ENCODE measurements at places on chromosomes 4 and X.

DNA sequence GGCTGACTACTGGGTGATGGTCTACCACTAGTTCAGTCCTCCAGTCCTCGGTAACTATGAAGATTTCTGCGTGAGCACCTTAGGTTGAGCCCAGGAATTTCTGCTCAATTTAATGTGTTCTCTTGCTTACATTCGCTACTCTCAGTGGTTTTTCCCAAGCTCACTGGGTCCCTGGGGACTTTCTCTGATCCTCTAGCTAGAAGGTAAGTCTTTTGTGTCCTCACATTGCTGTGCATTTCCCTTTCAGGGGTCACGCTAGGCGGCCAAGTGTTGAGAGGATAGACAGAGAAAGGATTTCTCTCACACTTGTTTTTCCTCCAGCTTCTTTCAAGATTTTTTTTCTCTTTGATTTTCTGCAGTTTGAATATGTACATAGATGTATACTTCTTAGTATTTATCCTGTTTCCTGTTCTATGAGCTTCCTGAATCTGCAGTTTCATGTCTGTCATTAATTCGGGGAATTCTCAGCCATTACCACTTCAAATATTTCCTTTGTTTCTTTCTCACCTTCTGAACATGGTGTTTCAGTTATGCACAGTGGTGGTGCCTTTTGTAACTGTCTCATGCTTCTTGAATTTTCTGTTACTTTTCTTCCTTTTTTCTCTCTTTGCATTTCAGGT is 17.5 kb downstream of the MAGEA9 start:
- DNase-seq: no peak

DNA sequence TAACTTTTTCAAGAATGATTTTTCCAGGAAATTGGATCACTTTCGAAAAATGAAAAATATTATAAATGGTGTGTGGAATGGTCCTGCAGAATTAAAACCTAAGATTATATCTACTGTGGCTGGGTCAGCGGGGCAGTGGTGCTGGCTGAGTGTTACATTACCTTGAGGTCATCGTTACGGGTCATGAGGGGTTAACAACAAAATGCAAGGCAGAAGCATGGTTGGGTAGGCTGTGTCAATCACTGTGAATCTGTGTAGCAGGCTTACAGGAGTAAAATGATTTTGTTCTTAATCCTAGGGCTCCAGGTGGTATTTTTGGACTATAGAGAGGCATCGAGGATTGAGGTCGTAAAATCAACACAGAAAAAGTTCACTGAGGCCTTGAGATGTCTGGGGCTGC is 105.2 kb upstream of the AMOT start:
- no peak for DNase-seq

- no peak for DNase-seq
Measured at GRCh38 chr4:168385142-168385490, 66.6 kb upstream of the DDX60 start.

DNA sequence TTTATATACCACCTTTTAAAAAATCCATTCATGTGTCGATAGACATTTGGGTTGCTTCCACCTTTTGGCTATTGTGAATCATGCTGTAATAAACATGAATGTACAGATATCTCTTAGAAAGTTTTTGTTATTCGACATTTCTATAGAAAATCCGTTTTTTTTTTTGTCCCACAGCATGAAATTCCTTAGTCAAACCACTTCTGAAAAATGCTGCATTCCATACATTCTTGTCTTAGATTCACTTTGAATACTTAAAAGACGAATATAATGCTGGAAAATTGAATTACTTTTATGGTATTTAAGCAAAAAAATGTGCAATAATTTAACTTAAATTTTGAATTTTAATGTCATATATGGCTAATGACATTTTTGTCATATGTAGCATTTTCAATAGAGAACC is 1345.5 kb downstream of the TECRL start:
- no peak for DNase-seq

DNA sequence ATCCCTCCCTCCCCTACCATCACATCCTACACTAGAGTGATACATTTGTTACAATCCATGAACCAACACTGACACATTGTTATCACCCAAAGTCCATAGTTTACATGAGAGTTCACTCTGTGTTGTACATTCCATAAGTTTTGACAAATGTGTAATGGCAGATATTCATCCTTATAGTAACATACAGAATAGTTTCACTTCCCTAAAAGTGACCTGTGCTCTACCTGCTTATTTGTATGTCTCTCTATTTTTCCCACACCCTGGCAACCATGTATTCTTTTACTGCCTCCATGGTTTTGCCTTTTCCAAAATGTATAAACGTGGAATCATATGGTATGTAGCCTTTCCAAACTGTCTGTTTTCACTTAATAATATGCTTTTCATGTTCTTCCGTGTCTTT is 42.2 kb upstream of the HPGD start:
- DNase-seq: no peak

DNA sequence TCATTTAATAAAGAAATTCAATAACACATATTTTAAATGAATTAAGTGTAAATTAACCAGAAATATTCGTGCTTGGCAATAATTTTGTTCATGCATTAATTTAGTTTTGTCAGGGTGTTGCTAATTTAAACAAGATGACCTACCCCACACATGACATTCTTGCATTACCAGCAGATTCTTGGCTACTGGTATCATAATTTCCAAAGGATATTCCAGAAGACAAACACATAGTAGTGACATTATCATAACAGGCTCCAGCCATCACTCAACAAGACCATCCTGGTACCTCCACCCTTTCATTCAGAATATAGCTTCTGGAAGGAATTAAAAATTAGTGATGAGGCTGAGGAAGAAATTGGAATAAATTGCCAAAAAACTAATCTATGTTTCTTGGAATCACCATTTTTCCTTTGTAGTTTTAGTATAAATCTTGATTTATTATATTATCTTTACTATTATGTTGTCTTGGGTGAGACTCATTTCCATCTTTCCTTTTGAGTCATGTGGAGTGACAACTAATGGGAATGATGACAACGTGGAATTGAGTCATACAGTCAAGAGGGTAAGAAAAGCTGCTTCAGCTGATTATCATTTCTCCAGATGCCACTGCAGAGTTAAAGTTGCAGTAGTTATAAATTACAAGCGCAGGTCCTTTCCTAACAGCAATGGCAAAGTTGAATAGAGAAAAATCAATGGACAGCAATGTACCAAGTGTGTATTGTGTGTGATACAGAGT is 30.9 kb upstream of the HHIP start:
- no peak for DNase-seq

DNA sequence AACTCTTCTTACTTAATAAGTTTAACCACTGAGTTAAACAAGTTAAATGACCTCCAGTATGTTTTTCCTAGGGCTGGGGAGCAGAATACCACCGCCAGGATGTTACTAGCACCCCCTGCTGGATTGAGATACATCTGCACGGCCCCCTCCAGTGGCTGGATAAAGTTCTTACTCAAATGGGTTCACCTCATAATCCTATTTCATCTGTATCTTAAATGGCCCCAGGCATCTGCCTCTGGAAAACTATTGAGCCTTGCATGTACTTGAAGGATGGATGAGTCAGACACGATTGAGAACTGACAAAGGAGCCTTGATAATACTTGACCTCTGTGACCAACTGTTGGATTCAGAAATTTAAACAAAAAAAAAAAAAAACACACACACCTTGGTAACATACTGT is 61.5 kb upstream of the MMAA start:
- peak; percentile 10 for DNase-seq

GRCh38 chrX:78527263-78527662 is 131.9 kb downstream of the RTL3 start:
- no peak for DNase-seq

DNA sequence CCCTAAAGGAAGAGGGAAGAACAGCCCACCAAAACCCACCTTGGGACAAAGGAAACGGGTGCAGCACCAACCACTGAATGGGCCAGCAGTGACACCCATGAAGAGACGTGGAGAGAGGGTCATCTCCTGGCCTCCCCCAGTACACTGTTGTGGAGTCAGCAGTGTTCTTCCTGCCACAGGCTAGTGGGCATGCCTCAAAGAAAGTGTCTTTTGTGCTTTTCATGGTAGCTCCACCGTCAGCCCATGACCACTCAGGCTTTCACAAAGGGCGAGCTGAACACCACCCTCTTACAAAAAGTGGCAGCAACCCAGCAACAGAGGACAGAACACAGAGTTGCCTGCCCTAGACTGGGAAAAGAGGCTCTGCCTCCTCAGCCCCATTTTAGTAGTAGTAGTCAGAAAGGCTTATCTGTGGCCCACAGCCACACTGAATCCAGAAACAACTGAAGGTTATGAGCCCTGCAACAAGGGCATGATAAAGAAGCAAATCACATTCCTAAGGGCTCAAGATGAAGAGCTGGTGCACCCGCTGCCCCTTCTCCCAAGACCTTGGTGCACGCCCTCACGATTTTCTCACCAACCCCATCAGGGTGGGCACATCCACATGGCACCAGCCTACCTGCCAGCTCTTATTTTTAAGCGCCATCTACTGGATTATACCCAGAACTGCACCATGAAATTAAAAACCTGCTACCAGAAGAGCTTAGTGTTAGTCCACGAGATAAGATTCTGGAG is 53.1 kb downstream of the RAB28 start:
- DNase-seq: no peak

GRCh38 chrX:104679175-104679574 is 113.2 kb downstream of the IL1RAPL2 start:
- no peak for DNase-seq

DNA sequence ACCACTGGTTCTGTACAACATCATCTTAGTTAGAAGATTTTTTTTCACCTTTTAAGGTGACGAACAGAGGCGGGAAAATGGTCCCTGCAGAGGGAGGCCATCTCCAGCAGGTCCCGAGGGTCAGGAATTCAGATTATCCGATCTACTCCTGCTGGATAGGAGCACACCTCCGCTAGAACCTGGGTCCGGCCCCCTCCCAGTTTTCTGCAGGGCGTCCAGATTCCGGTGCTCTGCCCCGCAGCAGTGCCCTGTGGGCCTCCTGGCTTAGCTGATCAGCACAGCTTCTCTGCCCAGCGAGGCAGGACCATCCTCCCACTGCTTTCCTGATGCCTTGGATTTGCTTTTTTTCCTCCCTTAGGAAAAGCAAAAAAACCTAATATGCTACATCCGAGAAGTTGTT is 2.3 kb downstream of the TBL1X start:
- DNase-seq: no peak

DNA sequence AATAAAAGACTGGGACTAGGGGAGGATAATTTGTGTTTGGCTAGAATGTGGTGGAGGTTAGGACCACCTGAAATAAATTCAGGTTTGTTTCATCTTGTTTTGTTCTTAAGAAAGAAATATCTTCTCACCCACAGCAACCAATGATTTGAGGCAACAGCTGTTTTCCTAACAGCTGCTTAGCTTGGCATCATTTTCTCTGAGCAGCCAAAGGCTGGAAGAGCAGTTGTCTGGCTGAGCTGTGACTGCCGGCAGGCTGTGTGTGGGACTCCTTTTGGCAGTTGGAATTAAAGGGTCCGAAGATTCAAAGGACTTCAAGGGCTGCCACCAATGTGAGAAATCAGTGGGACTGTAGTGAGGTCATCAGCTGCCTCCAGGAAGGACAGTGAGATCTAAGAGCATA is 5.0 kb downstream of the TRIM75 start:
- no peak for DNase-seq

- no peak for DNase-seq
Measured at GRCh38 chr4:84672177-84672576, 89.2 kb downstream of the CDS1 start.

DNA sequence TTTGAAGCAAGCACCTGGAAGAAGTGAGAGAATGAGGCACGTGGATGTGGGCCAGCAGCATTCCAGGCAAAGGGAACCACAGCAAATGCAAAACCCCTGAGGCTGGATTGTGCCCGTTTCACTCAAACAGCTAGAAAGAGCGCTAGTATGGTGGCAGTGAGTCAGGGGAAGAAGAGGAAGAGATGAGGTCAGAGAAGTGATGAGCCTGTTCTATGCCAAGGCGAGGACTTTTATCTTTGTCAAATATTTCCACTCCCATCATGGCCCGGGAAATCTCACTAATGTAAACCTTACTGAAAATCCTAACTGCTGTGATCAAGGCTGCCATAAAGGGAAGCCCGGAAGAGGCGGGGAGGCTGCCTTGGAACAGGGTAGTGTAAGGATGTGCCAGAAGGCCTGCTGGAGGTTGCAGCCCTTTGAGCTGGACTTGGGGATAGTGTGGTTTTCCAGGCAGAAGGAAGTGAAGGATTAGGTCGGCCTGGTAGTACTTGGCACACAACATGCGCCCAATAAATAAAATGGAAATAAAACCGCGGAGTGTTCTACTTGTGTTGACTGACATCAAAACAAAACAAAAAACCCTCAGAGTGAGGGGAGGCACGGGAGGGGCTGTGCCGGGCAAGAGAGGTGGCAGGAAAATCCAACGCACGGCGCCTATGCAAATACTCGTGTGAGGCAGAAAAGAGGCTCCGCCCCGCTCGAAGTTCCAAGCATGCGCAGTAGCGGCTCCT is 1.2 kb upstream of the CDK16 start:
- no peak for DNase-seq

- no peak for DNase-seq
Measured at GRCh38 chr4:142519342-142519741, 326.8 kb downstream of the INPP4B start.

- peak; percentile 19 for DNase-seq
Measured at GRCh38 chr4:69823481-69824186, 36.3 kb downstream of the SULT1E1 start.

GRCh38 chr4:168859888-168860694 is 150.0 kb downstream of the CBR4 start:
- no peak for DNase-seq

DNA sequence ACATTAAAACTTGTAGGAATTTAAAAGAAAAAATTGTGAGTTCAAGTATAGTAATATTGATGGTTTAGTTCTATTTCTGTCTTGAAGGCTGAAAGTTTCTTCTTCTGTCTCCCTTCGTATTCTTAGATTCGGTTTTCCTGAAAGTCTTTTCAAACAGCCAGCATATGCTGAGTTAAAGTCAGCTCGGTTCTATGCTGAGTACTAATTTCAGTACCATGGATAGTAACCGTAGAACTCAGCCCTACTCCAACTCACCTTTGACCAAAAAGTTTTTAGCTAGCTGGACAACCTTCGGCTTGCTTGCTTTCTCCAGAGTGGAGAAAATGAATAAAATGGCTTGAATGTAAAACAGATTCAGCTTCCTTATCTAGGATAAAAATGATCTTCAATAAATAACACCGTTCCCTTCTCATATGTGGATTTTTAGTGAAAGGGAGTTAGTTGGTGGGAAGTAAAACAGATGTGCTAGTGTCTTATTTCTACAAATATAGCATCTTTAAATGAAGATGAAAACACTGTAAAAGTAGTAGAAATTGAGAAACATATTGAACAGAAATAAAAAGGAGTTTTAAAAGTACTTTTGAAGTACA is 5.2 kb downstream of the POU4F2 start:
- DNase-seq: no peak

- DNase-seq: no peak
Measured at GRCh38 chrX:115233497-115234455, at the start of gene LRCH2. Gene LRCH2, minus strand, starts transcription at chrX:115234096. Its CDS starts 55 bp downstream, at chrX:115234041.

GRCh38 chrX:144901521-144901920 is 345.8 kb upstream of the SPANXN1 start:
- DNase-seq: no peak

GRCh38 chr4:71559957-71560571 is 221.2 kb downstream of the SLC4A4 start:
- no peak for DNase-seq

DNA sequence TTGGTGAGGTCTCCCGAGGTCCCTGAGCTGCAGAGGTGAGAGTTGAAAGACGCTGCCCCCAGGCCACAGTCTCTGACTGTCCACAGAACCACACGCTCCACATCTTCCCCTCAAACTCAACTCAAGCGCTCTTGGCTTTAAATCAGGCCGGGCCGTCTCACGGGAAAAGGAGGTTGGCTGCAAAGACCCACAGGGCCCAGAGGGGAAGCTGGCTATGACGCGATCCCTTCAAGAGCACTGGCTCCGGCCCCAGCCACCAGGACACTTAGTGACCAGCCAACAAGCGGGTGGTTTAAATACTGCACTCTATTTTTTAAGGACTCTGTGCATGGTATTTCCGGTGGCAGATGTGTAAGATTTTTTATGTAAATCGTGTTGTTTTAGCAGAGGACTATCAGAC is 19.9 kb downstream of the LRPAP1 start:
- DNase-seq: no peak
